CD4-positive, alpha-beta T cell (primary cell): ENCODE measurements at places on chromosomes 4 and X. TPM values are rescaled to one million over a fixed set of nuclear protein-coding genes. Genes with fewer than 3 reads are reported as not detected.

CXCL5 gene
- total RNA-seq = not detected

MMAA gene
- total RNA-seq = 7.2 TPM

NXF2B gene
- not detected for total RNA-seq

LONRF3 gene
- 5.5 TPM for total RNA-seq

- H3K4me3 ChIP-seq = no peak overlapping the region
- no peak overlapping the region for H3K27ac ChIP-seq
- no peaks in the 10 kb centered on the region for H3K4me1 ChIP-seq
These were observed 94.6 kb upstream of the WDR44 start for GRCh38 chrX:118251271-118251670.

DUSP21 gene
- total RNA-seq = not detected

- no peak overlapping the region for H3K4me3 ChIP-seq
- no peaks in the 10 kb centered on the region for H3K36me3 ChIP-seq
- no peak overlapping the region for H3K27ac ChIP-seq
- no peaks in the 10 kb centered on the region for H3K4me1 ChIP-seq
These were observed 1.6 kb downstream of the KLHL13 start for GRCh38 chrX:118114971-118115370.

MSN gene
- 268 TPM for total RNA-seq

- no peak overlapping the region for H3K27ac ChIP-seq
- no peaks in the 10 kb centered on the region for H3K36me3 ChIP-seq
- no peak overlapping the region for H3K4me3 ChIP-seq
- no peaks in the 10 kb centered on the region for H3K4me1 ChIP-seq
- peaks cover 5% of the 10 kb centered on the region for H3K27me3 ChIP-seq
These were observed 25.3 kb downstream of the FAM47E start for GRCh38 chr4:76276813-76277212.

GRCh38 chr4:72951628-72952027 lies 117.9 kb downstream of the COX18 start:
- H3K27me3 ChIP-seq = no peaks in the 10 kb centered on the region
- DNase-seq = no peak
- H3K36me3 ChIP-seq = no peaks in the 10 kb centered on the region
- no peaks in the 10 kb centered on the region for H3K4me1 ChIP-seq
- no peak overlapping the region for H3K27ac ChIP-seq
